ENCODE measurements at places on chromosomes 12 and 14.

- DNase-seq: no peak
Observed at GRCh38 chr12:2376908-2377657, 324.3 kb downstream of the CACNA1C start.

- no peak for DNase-seq
Observed at GRCh38 chr12:109730306-109731145, 16.9 kb downstream of the FAM222A start.

DNA sequence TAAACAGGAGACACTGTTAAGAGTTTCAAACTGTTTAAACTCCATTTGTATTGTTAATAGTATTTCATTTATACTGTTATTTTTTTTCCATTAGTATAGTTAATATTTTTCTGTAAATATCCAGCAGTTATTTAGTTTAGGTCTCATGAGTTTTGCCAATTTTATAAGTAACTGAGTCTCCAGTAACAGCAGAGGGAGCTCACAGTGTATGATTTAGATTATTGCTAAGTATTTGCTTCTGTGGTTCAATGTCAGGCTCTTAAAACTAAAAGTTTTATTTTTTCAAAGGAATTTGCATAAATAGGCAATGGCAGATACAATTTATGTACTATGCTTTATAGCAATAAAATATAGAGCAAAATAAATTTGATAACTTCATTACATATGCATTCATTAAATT, 209.7 kb downstream of the ATXN7L3B start:
- DNase-seq: no peak

- DNase-seq: no peak
Observed at GRCh38 chr12:111124183-111124582, 203.8 kb upstream of the MYL2 start.

- DNase-seq: no peak
Observed at GRCh38 chr12:119842380-119842779, 34.7 kb downstream of the CIT start.

GRCh38 chr14:100619396-100620254, 32.4 kb upstream of the BEGAIN start:
- DNase-seq: no peak

GRCh38 chr14:58643366-58643765, 5.6 kb downstream of the DACT1 start:
- no peak for DNase-seq

GRCh38 chr14:70317969-70318634, 41.4 kb downstream of the COX16 start:
- DNase-seq: peak; percentile 69

DNA sequence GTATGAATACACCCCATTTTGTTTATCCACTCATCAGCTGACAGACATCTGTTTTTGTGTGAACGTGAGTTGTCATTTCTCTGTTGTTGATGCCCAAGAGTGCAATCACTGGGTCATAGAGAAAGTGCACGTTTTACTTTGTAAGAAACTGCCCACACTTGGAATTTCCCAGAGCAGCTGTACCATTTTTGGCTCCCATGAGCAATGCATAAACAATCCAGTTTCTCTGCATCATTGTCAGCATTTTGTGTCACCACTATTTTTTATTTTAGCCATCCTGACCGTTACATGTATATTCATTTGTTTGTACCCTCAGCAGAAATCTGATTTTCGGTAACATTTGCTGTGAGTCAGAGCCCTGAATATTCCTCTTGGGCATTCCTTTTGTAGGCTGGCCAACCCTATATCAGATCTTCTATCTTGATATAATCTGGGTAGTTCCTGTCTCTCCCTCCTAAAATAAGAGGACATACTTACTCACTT, 62.7 kb downstream of the RBM19 start:
- no peak for DNase-seq

DNA sequence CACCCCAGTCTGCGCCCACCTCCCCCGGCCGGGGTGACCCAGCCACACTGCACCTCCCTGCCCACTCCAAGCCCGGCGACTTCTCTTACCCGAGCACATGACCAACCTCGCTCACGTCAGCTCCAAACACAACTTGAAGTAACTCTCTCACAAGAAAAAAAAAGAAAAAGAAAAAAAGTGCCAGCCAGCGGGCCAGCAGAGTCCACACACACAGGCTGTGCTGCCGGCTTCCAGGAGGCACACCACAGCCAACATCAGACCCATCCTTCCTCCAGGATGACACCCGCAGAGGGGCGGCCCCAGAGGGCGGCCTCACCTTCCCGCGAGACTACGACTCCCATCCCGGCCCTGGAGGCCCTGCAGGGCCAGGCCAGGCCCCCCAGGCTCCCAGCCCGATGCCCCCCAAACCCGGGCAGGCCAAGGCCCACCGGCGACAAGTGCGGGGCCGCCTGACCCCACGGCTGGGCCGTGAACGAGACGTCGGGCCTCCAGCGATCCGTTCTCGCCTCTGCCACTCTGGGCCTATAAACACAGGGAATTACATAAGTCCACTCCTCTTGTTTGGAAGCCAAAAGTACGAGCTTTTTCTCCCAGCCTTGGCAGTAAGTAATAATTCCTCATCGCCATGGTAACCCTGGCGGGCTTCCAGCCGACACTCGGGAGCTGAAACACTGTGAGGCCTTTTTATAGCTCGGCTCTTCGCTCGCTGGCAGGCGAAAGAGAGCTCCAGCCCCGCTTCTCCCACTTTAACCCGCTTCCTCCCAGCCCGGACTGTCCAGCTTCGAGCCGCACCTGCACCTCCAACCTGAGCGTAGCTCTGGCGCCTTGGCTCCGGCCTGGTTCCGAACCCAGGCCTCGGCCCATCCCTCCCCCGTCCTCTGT, 49.1 kb downstream of the NCOR2 start:
- DNase-seq: peak; percentile 92

DNA sequence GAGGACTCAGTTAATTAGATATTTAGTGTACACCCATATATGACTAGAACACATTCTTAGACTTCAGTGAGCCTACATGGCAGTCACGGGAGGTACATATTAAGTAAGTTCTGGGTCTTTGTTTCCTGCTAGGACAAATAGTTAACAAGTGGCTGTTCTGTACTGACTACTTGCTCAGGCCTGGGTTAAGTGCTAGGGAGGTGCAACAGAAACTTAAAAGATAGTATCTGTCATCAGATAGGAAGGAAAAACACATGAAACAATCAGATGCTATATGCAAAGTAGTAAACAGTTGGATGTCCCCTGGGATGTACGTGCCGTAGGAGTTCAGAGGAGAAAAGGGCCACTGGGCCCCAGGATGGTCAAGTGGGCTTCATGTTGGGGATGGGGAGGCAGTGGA, 59.5 kb downstream of the SLC4A8 start:
- no peak for DNase-seq

GRCh38 chr12:128353301-128353700, 86.3 kb downstream of the TMEM132C start:
- DNase-seq: no peak

GRCh38 chr12:29245246-29245645, 96.2 kb downstream of the FAR2 start:
- DNase-seq: no peak

DNA sequence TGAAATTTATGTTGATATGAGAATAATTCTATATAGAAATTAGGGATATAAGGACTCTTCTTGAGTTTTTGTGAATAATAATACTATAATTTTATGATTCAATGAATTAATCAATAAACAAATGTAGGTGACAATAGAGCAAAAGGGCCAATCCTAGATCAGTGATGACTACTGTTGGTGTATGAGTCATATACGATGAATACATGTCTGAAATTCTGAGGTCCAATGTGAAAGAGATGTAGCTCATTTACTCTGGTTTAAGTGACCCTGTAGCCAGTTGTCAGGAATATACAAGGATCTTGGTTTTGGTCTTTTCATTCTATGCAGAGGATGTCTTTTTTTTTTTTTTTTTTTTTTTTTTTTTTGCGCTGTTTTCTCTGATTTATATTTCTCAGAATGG, 72.1 kb upstream of the RTL1 start:
- DNase-seq: no peak

- no peak for DNase-seq
Observed at GRCh38 chr12:64212119-64212746, 9.9 kb downstream of the KICS2 start.

GRCh38 chr12:78951803-78952551, 87.4 kb downstream of the SYT1 start:
- DNase-seq: peak; percentile 29

DNA sequence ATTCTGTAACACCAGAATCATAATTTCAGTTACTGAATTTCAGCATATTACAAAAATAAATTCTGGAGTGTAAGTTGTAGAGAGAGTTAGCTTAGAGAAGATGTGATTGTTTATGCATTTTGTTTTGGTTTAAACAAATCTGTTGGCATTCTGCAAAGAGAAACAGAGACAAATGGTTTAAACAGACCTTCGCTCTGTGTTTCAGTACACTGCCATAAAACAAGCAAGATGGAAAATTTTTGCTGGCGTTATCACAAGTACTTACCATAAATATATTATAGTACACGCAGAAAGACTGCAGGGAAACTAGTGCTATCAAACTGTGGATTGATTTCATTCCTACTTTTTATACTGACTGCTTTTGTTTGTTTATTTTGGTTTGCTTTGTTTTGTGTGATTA, 850.3 kb upstream of the FOXG1 start:
- DNase-seq: no peak

DNA sequence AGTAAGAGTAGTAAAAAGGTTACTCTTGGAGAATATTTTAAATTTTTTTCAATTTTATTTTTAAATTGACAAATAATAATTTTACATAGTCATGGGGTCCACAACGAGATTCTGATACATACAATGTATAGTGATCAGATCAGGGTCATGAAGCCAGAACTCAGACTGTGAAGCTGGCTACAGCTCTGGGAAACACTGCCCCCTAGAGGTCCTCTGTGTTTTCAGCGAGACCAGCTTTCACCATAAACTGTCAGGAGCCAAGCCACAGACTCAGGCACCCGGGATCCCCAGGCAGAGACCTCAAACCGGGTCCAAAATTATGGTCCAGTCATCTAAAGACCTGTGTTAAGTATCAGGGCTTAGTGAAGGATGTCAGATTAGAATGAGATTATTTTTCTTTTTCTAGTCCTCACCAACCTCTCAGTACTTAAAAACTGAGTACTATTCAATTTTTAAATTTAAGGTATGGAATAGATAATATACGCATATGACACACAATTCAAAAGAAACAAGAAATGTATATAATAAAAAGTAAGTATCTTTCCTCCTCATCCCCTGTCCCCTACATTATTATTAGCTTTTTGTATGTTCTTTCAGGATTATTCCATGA, 397.1 kb downstream of the MDGA2 start:
- no peak for DNase-seq

DNA sequence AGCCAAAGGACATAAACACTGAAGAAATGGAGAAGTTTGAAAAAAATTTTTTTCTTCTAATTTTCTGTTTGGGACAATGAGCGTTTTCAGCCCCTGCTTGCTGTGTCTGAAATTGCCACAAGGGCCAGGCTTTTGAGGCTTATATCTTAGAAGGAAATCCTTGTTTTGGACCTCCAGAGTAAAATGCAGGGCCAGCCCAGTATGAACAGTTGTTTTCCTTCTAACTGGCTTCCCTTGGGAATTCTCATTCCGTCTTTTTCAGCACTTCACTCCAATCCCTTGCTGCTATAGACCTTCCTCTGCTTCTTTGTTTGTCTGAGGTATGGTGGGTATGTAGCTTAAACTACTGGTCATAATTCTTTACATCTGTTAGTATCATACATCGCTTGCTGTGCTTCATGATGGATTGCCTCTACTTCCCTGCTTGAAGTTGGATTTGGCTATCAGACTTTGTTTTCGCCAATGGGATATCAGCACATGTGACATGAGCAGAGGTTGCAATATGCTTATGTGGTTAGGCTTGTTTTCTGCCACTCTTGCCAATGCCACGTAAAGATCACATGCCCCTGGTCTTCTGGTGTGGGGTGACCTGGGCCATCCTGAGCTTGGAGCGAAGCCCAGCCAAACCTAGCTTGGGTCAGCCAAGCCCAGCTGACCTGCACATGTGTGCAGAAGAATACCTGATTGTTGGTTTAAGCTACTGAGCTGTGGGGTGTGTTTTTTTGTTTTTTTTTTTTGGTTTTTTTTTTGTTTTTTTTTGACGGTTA, 64.7 kb downstream of the AVPR1A start:
- DNase-seq: no peak

- DNase-seq: no peak
Observed at GRCh38 chr12:125136702-125137101, 71.5 kb downstream of the AACS start.

DNA sequence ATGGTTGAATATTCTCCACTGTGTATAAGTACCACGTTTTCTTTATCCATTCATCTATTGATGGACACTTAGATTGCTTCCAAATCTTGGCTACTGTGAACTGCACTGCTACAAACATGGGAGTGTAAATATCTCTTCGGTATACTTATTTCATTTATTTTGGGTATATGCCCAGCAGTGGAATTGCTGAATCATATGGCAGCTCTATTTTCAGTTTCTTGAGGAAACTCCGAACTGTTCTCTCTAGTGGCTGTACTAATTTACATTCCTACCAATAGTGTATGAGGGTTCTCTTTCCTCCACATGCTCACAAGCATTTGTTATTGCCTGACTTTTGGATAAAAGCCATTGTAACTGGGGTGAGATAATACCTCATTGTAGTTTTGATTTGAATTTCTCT, 623.1 kb upstream of the LRFN5 start:
- no peak for DNase-seq

DNA sequence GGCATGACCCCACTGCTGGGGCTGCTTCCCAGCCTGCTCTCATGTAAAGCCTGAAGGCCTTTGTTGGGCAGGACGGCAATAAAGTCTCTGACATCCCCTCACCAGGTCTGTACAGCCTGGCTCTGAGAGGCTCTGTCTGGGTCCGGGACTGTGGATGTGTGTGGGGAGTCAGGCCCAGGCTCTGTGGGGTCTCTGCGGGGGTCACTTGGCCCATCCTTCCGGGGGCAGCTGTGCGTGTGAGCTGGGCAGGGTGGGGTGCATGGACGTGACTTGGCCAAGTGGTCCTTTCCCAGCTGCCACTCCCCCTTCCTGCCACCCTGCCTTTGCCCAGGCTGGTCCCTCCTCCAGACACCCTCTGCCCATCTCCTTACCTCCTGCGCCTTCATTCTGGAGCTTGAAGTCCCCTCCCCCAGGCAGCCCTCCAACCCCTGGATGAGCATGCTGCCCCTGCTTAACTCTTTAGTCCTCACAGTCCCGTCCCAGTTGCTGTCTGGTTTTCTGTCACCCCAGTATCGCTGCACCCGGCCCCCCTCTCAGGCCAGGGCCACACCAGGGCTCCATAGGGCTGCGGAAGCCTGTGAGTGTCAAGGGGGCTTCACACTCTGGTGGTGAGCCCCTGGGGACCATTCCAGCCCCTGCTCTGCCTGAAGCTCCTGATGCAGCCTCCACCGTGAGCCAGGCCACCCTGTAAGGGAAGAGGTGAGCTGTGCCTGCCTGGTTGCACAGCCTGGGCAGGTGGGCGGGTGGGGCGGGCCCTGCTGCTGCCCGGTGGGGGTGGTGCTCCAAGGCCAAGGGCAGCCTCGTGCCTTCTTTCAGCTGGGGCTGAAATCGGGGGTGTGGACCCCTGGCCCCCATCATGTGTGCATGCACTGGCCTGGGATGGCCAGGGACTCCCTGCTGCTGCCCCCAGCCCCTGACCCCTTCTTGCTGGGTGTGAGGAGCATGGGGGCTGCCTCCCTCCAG, 25.5 kb upstream of the KIF26A start:
- DNase-seq: no peak

GRCh38 chr14:75109877-75110276, 17.0 kb downstream of the NEK9 start:
- no peak for DNase-seq

GRCh38 chr12:123200414-123200813, 32.5 kb downstream of the MPHOSPH9 start:
- no peak for DNase-seq
